ENCODE measurements at places on chromosomes 1 and 21.

- DNase-seq: no peak
These were observed 263.5 kb downstream of the SETD4 start for GRCh38 chr21:35796844-35797243.

DNA sequence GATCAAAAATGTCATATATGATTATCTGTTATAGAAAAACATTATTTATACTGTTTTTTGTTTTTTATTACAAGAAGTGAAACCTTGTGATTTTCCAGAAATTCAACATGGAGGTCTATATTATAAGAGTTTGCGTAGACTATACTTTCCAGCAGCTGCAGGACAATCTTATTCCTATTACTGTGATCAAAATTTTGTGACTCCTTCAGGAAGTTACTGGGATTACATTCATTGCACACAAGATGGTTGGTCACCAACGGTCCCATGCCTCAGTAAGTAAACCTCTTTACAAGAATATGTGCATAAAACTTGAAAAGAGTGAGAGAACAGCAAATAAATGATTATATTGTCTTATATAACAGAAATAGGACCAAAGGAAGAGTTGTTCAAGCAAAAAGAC lies 14.5 kb downstream of the CFHR4 start:
- no peak for DNase-seq

- no peak for DNase-seq
These were observed 232.6 kb downstream of the SRGAP2C start for GRCh38 chr1:121417325-121417923.

DNA sequence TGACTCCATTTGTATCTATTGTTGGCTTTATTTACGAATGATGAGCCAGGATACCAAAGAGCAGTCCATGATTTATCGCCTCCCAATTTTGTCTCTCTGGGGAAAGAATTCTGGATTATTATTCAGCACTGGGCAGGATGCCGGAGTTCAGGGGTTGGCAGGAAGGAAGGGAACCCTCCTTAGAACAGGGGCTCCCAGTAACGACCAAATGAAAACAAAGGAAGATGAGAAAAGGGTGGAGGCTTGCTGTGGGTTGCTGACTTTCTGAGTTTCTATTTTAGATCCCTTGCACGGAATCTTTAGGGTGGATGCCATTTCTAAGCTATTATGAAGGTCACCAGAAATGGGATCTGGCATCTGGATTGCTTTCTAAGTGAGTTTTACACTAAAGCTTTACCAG lies 231.2 kb upstream of the LYPLAL1 start:
- DNase-seq: no peak

DNA sequence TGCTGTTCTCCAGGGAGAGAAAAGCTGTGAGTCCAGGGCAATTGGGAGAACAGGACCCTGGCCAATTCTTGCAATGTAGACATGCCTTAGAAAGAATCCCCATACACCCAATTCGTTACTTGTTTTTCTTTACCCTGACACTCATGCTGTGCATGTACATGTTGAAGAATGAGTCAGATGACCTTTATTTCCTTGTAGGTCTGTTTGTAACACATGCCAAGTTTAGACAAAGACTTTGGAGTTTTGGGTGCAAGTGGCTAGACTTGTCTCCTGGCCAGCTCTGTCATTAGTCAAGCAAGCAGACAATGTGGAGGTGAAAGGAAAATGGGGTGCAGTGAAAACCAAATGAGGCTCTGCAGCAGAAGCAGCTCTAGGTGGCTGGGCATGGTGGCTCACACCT lies 38.1 kb downstream of the GNPAT start:
- no peak for DNase-seq

DNA sequence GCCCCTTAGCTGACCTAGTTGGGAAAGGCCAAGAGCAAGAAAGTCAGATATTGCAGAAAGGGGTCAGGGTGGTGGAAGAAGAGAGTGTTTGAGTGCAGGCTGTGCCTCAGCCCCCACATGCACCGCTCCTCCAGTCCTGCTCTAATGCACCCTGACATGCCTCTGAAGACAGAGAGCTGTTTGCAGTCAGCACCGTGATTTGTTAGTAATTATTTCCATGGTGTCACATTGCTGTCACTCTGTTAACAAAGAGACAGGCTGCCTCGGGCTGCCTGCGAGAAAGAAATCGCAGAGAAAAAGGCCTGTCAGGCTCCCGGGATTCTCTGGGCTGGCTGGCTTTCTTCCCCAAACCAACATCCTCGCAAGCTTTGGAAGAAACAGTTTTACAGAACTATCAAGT lies 58.3 kb downstream of the ERI3 start:
- DNase-seq: no peak

DNA sequence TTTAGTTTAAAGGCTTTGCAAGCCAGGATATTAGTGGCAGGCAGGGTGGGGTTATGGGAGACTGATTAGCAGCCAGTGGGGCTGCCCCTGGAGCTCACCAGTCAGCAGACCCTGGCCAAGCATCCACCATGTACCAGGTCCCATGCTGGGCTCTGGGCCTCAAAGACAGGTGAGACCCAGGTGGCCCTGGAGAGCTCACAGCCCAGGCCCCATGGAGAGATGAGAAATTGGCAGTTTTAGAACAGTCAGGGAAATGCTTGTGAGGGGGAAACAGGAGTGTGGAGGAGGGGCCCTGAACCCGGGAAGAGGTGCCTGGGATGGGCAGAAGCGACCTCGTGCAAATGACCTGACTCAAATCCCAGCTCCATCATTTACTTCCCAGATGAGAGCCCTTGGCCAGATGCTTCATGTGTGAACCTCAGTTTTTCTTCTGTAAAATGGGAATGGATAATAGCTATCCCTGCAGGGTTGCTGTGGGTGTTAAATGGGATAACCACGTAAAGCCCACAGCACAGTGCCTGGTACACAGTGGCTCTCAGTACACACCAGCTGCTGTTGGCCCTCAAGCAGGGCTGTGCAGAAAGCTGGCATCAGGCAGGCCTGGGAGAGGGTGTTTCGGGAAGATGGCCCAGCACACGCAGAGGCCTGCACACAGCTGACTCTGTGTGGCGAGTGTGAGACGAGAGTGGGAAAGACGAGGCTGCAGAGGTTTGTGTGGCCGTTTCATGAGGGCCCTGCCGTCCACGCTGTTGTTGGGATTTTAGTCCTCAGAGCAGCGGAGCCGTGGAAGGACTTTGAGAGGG lies 518.5 kb downstream of the PTPRU start:
- DNase-seq: no peak
